ENCODE measurements at places on chromosomes 16 and 17. TPM values are rescaled to one million over a fixed set of nuclear protein-coding genes. Genes with fewer than 3 reads are reported as not detected.

- no peaks in the 10 kb centered on the region for H3K36me3 ChIP-seq
- no peak overlapping the region for H3K4me3 ChIP-seq
These were observed 60.6 kb downstream of the NT5M start for GRCh38 chr17:17363638-17364337.

TP53TG3 gene
- total RNA-seq, result not detected

DNA sequence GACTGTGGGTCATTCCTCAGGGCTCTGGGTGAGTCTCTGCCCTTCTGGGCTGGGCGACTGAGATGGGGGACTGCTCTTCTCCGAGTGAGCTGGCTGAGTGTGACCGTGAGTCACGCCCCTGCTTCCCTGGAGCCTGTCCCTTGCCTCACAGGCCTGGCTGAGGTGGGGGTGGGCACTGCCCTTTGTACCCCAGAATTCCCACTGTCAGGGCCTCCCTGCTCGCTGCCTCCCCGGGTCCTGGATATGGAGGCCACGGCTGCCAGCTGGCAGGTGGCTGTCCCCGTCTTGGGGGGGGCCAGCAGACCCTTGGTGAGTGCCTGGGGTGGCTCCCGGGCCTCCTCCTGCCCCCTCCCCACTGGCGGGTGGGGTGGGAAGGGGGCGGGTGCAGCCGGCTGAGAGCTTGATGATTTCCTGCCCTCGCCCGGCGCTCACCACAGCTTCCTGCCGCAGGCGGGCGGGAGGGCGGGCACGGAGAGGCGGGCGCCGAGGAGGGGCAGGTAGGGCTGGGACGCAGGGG is at the start of gene LAT:
TSS of gene LAT (plus strand) at position 434 of the 517 bp plus-strand sequence. CDS start 366 bp downstream, outside the sequence.
- no peaks in the 10 kb centered on the region for H3K4me1 ChIP-seq
- H3K27me3 ChIP-seq, result no peaks in the 10 kb centered on the region
- no peak for DNase-seq
- peaks cover 16% of the 10 kb centered on the region for H3K36me3 ChIP-seq
- H3K27ac ChIP-seq, result no peak within 1 kb of the TSS
- no peak within 1 kb of the TSS for H3K4me3 ChIP-seq

NACA2 gene
- not detected for total RNA-seq

RMI2 gene
- total RNA-seq, result 96.0 TPM

KRTAP16-1 gene
- total RNA-seq, result not detected

- H3K4me3 ChIP-seq, result no peak overlapping the region
- H3K27me3 ChIP-seq, result no peaks in the 10 kb centered on the region
- H3K36me3 ChIP-seq, result no peaks in the 10 kb centered on the region
- no peaks in the 10 kb centered on the region for H3K4me1 ChIP-seq
- no peak overlapping the region for H3K27ac ChIP-seq
These were observed 74.5 kb upstream of the PMFBP1 start for GRCh38 chr16:72246423-72246822.

DNA sequence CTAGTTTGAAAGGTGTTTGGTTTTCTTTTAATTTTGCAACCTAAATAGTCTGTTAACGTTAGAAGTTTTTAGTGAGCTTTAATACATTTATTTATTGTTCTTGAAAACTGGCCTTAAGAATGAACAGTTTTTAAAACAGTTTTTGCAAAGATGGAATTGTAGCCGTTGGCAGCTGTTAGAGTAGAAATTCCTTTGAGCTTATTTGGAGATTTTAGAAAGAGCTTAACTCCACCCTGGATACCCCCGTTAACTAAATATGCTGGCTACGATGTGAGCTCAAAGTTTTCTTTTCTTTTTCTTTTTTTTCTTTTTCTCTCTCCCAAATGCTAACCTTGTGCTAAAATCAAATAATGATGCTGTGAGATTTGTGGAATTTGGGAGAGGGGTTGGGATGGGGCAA is 75.2 kb downstream of the COX10 start:
- no peak overlapping the region for H3K27ac ChIP-seq
- no peaks in the 10 kb centered on the region for H3K36me3 ChIP-seq
- H3K27me3 ChIP-seq, result no peaks in the 10 kb centered on the region
- DNase-seq, result no peak
- H3K4me3 ChIP-seq, result no peak overlapping the region

PPL gene
- total RNA-seq, result 28.8 TPM

DNA sequence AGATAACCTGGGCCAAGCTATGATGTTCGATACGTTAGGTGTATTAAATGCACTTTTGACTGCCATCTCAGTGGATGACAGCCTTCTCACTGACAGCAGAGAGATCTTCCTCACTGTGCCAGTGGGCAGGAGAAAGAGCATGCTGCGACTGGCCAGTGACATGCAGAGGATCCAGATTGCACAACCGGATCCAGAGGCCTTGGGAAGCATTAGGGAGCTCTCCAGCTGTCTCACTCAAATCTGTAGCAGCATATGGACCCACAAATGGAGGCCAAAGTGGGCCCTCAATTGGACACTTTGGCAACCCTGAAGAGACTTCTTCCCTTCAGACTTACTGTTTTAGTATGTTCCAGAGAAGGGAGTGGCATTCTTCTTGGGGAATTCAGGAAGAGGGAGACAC is 20.9 kb downstream of the PDZD9 start:
- H3K27me3 ChIP-seq, result no peaks in the 10 kb centered on the region
- DNase-seq, result no peak
- peaks cover 61% of the 10 kb centered on the region for H3K36me3 ChIP-seq
- no peaks in the 10 kb centered on the region for H3K4me1 ChIP-seq
- no peak overlapping the region for H3K4me3 ChIP-seq
- H3K27ac ChIP-seq, result no peak overlapping the region

- no peaks in the 10 kb centered on the region for H3K27me3 ChIP-seq
- no peaks in the 10 kb centered on the region for H3K4me1 ChIP-seq
- no peak overlapping the region for H3K27ac ChIP-seq
- H3K4me3 ChIP-seq, result no peak overlapping the region
- H3K36me3 ChIP-seq, result no peaks in the 10 kb centered on the region
- DNase-seq, result no peak
These were observed 59.4 kb downstream of the EFCAB5 start for GRCh38 chr17:30000755-30001257.

CDK3 gene
- total RNA-seq, result 7.4 TPM

ADAD2 gene
- total RNA-seq, result 1.6 TPM

CPHXL2 gene
- not detected for total RNA-seq
